ENCODE measurements at places on chromosomes 2 and 18.

- no peak for DNase-seq
These were observed 55.3 kb upstream of the AFF3 start for GRCh38 chr2:100197631-100198153.

DNA sequence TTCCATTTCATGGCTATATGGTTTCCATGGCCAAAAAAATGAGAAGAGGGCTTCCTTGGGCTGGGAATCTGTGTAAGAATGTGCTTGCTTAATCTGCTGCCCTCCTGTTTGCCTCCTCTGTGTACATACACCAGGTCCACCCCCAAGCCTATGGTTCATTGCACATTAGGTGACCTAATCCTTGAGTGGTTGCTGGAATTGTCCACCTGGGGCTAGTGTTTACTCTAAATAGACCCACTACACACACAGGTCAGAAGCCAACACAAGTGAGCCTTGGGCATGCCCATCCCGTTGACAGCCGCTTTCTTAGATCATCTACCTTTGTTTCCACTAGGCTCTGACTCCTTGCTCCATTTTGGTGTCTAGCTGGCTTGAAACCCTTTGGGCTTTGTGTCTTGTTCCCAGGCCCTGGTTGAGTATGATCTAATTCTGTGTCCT is 59.2 kb upstream of the ATL2 start:
- DNase-seq, result no peak

DNA sequence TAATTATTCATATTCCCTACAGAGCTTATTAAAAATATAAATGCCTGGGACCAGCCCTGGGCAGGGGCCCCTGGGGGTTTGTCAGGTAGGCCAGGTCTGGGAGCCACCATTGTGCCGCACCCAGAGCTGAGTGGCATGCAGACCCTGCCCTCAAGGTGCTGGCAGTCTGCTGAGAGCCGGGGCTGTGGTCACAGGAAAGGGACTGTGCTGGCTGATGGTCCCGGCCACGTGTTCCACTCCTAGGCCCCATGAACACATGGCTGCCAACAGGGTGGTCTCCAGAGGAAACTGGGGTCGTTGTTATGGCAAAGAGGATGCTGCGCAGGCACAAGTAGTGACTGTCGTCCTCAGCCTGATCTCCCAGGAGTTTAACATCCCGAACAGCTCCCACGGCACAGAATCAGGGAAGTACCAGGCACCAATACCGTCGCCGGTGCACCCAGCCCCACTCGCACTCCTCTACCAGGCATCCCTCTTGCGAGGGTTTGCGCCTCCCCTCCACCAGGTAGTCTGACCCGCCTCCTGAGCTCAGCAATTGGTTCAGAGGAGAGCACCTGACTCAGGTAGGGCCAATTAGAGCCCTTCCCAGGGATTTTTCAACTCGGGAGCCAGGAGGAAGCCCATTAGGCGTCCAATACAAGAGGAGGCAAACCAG is 39.2 kb upstream of the BIN1 start:
- DNase-seq, result no peak

DNA sequence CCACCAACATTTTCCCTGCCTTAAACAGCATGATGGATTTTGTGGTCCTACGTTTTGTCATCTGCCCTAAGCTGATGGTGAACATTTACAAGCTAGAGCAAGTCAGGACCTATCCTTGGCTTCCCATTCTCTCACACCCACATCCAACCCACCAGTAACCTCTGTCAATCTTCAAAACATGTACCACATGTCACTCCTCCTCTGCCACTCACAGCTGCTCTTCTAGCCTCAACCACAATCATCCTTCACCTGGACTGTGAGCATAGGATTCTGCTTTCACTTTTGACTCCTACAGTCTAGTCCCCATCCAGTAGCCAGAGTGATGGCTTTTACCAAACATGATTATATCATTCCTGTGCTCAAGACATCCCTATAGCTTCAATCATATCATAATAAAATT is 279.8 kb upstream of the DLGAP1 start:
- DNase-seq, result no peak

- no peak for DNase-seq
These were observed 77.2 kb downstream of the TCF4 start for GRCh38 chr18:55510809-55511208.

GRCh38 chr2:226661789-226662545 is 137.7 kb downstream of the IRS1 start:
- peak; percentile 71 for DNase-seq

- DNase-seq, result no peak
These were observed 74.5 kb downstream of the DTNB start for GRCh38 chr2:25598911-25599310.

GRCh38 chr18:48059455-48060010 is 129.1 kb upstream of the SMAD2 start:
- DNase-seq, result no peak

GRCh38 chr2:158619496-158619895 is 162.7 kb downstream of the PKP4 start:
- DNase-seq, result peak; percentile 4

DNA sequence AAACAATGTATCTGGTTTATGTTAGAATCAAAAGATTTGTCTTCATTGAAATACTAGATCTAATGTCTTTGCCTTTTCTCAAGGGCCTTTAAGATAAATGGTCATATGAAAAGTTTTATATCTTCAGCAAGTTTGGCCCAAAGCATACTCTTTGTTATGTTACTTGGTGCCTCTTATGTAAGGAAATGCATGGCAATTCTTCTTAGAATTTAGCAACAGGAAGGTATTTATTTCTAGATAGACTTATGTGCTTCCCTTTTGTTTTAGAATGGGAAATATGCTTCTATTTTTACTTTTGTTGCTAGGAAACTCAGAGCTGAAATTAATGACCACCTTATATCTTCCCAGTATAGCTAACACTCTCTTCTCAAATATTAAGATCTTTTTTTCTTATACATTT is 117.4 kb upstream of the DLX2 start:
- no peak for DNase-seq

DNA sequence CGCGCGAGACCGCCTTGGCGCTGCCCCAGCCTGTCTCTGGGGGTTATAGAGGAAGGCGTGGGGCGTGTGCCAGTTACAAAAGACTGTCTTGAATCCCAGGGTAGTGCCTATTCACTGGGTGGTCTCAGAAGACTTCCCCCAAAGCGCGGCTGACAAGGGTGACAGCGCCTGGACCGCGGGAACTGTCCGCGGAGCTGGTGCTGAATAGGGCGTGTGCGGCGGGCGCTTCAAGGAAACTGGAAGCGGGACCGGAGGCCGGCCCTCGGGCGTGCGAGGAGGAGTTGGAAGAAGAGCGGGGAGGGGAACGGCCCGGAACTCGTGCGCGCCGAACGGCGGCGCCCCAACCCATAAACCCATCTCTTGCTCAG is 2.3 kb downstream of the EGR4 start:
- no peak for DNase-seq

- no peak for DNase-seq
These were observed 1.5 kb downstream of the AQP4 start for GRCh38 chr18:26863921-26864497.

DNA sequence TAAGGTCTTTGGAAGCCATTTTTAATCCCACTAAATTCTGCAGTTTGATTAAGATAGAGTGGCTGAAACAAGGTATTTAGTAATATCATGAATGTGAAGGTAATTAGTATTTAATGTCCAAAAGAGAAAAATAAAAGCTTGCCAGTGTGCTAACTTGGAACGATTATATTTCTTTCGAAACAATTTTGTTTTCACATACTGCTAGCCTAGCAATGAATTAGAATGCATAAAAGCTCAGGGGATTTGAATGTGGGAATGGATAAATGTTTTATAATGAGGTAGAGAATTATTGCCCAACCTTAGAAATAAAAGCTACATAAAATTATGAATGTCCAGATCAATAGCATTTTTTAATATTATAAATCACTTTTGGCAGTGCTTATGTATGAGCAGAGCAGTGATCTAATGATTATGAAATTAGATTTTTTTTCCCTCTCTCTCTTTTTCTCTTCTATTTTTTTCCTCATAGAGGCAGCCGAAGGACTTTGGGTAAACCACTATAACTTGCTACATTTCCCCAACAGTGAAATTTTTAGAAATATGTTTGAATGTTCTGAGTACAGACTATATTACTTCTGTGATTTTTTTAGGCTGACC is 75.5 kb downstream of the PLCL1 start:
- DNase-seq, result no peak

Measured in trophoblast cell (in vitro differentiated cells and primary cell).